ENCODE measurements at places on chromosomes 16 and 17.
A peak's percentile ranks its signal among the peaks of the same experiment; 100 is the strongest.

DNA sequence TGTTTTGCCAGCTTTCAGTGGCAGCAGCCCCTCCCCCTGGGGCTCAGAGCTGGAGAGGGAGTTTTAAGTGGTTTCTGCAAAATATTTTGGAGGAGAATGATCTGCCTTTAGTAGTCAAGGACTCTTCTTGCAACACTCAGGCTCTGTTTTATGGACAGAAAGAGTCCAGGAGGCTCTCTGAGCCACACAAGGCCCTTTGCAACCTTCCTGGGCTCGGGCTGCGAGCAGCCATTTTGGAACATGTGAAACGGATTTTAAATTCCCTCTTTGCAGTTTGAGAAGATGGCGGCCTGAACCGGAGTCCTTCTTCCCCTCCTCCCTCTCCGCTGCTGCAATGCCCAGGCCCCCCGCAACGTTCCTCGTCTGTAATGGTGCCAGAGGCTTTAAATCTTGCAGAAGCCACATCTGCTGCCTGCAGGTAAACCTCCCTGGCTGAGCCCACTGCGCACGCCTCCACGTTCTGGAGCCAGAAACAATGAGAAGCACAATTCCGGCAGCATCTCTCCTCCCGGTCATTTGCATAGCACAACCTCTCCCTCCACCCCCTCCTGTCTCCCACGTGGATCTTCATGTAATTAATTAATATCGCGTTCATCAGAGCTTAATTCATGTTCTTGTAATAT lies 386.1 kb downstream of the SEC14L1 start:
- DNase-seq: no peak

DNA sequence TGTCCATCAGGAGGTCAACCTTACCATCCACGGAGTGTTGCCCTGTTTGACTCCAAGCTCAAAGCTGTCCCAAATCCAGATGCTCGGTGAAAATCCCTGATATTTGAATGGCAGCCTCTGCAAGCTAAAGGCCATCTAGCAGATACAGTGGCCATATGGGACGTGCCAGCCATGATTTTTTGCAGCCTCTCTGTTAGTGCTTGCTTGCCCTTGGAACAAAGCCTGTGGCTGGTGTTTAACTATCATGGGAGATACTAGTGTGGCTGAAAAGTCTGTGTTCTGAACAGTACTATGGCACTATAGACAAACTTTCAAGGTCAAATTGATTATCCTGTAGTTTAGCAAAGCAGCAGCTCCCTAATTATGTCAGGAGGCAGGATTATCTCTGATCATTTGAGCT lies 214.3 kb downstream of the CDH13 start:
- DNase-seq: no peak

GRCh38 chr17:76014100-76014924 lies 12.8 kb downstream of the EVPL start:
- DNase-seq: peak; percentile 79

DNA sequence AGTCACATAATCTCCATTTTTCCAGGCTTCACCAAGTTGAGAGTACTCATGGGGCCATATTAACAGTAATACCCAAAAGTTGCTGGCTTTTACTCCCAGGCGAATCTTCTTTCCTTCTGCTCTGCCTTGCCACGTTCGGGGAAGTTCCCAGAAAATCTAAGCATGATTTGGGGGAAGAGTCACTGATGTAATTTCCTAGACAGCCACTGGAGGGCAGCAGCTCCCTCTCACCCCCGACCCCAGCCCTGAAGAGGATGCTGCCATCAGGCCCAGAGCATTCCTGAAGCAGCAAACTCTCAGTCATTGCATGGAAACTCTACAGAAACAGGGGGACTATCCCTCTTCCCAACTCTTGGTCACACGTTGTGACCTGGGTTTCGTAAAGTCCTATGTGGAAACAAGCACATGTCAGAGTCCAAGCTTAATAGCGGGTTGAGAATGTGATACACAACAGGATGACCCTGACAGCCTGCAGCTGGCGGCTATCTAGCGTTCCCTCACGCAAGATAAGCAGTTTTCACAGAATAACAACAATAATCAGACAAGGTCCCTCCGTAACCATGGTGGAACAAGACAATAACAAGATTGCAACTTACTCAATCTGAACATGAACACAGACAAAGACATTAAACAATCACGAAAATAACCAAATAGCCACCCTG lies 43.8 kb upstream of the DHX40 start:
- peak; percentile 72 for DNase-seq

DNA sequence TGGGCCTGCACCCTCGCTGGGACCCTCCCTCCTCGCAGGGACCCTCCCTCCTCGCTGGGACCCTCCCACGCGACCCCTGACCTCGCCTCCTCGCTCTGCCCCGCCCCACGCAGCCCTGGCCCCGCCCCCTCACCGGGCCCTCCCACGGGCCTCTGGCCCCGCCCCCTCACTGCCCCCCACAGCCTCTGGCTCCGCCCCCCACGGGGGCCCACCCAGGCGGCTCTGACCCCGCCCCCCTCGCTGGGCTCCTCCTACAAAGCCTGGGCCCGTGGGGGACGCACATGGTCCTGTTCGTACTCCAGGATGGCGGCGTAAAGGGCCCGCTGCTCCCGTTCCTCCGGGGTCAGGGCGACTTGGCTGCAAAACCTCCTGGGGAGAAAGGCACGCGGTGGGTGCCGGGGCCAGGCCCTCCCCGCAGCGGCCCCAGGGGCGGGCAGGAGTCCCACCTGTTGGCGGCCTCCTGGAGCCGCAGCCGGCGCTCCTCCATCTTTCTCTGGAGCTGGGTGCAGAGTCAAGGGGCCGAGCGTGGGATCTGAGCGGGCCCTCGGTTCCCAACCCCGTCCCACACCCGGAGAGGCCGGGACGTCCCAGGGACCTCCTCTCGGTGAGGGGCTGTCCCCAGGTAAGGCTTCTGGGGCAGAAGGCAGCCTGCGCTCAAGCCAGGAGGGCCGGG lies 9.0 kb downstream of the VPS9D1 start:
- DNase-seq: peak; percentile 67

DNA sequence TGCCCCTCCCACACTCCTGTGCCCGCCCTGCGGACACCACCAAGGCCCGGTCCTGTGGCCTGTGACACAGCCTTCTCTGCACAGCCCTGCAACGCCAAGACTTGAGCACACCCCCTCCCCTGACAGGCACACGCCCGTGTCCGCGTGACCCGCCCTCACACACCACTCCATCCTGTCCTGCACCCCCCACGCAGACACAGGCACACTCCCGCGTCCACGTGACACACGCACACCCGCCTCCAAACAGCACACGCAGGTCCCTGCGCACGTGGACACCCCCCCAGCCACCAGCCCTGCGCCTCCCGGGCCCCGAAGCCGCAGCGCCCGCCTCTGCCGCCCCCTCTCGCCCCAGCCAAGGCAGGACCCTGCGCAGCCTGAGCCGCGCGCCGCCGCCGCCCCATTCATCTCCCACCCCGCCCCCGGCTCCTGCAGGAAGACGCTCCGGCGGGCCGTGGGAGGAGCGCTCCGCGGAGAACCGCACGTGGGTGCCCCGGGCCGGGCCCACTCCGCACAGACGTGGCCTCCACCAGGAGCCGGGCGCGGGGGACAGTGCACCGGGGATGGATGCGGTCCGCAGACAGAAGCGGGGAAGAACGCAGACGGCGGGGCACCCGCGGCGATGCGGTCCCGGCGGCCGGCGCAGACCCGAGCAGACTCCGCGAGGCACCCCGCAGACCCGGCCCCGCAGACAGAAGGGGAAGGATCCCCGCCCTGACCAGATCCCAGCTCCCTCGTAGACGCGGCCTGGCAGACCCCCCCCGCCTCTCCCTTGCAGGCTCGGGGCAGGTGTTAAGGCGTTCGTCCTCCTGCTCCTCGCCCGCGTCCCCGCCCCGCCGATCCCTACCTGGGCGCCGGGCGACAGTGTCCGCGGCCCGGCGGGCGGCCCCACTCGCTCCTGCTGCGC lies 506 bp downstream of the CAMKK1 start:
- peak; percentile 51 for DNase-seq

- no peak for DNase-seq
Observed at GRCh38 chr17:28634206-28634865, 10.6 kb downstream of the BLTP2 start.

DNA sequence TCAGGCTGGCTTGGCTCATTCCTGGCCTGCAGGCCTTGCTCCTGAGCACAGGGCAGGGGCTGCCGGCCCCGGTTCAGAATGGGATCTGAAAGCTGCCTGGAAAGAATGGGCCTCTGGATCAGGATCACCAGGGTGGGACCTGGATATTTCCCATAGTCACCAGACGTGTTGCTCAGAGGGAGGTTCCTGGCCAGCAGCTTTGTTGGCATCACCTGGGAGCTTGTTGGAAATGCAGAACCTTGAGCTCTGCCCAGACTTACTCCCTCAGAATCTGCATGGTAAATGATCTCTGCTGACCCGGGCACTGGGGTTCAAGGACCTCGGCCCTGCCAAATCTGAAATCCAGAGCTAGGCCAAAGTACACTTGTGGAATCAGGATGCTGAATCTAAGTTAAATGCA lies 29.5 kb upstream of the MED9 start:
- no peak for DNase-seq

DNA sequence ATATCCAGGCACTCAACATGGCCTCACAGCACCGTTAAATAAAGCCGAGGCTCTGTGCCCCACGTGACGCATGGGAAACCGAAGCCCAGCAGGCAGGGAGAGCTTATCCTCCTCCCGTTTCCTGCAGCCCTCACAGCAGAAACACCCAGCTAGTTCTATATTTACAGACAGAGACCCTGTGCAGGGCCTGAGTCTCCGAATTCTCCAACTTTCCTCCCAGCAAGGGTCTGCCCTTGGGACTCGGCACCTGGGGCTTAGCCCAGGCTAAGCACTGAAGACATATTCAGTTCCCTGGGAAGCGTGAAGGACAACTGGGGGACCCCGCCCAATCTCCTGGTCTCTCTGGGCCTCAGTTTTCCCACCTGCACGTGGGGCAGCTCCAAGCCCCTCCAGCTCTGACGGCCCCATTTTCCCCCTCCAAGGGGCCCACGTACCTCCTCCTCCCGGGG lies 29.2 kb downstream of the TRPV3 start:
- DNase-seq: peak; percentile 41

DNA sequence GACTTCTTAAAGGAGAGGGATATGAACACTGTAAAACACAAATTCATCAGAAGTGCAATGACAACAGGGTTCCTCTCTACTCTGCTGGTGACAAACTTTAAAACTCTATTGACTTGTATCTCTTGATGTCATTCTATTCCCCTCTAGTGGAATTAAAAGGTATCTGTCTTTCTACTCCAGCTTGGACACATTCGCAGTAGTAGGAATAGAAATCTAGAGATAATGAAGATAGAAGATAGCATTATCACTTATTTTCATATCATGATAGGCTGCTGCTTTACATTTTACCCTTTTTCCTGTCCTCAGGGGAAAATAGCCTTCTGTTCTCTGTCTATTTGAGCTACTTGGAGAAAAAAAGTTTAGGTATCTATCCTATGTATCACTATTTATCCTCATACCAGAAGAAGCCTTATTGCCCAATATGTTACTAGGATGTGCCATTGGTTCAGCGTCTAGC lies 209.6 kb upstream of the CACNG5 start:
- peak; percentile 62 for DNase-seq

All from choroid plexus epithelial cell (primary cell).